ENCODE measurements at places on chromosomes 11 and 22.

DNA sequence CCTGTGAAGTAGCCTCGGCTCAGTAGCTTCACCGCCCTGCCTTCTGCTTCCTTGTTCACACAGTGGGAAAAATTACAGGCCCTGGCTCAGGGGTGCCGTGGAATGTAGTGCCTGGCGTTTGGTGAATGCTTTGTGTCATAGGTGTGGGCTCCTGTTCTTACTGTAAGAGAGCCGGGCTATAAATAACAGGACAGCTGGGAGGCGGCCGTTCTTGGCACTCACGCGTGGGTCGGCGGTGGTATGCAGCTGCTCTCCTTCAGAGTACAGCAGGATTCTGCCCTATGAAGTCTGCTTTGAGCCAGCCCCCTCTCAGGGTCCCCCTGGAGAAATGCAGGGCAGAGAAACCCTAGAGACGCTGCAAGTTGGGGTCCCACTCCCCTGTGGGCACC lies 84.2 kb downstream of the CTTN start:
- no peak for DNase-seq

DNA sequence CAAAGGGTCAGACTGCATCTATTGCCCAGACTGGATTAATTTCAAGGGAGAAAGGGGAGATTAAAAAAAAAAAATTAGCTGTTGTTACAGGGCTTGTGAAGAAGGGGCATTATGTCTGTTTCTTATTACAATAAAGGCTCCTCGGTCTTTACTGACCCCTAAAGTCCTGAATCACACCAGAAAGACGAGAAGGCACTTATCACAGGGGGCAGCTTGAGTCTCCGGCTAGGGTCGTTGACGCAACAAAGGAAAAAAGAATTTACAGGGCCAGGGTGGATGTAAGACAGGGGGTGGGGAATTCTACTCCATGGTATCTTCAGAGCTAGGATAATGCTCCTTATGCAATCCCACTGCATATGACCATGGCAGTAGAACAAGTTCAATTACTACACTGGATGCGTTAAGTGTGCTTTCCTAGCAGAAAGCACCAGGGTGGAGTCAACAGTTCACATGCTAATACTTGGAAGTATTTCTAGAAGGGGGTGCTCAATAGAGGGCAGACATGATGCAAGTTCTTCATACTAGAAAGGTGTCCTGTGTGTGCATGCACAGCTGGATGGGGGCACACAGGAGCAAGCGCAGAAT lies 16.5 kb downstream of the DDX17 start:
- no peak for DNase-seq

GRCh38 chr22:50020606-50021005 lies 8.0 kb upstream of the IL17REL start:
- DNase-seq = no peak

DNA sequence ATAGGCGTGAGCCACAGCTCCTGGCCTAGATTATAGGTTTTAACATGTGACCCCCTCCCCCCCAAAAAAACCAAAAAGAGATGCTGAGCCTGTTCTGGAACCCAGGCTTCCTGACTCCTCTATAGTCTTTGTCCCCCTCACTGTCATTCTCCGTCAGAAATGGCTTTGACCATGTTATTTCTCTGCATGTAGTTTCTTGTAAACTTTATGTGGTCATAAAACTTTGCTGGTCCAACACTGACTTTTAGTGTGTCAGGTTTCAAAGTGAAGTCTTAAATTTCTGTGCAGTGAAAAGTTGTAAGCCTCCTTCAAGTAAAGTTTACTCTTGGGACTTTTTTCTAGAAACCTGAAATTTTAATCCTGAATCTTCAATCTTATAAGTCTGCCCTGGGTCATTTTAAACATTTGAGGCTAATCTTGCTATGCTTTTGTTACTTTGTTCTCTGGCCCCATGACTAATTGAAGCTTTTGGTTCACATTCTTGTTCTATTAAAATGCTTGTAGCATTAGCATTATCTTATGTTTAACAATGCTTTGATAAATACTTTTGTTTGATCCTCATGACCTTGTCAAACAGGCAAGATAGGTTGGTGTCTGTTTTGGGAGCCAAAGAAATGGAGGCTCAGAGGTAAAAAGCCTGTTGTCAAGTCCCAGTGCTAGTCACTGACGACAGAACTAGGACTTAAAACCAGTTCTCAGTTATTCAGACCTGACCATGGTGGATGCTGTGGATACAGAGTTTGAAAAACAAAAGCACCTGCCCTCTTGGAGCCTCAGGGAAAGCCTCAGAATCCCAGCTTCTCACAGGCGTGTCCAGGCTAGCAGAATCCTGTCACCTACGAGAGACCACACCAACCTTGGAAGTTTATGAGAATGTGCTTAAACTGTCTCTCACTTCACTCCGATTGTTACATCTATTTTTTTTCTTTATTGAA lies 87.7 kb upstream of the HORMAD2 start:
- no peak for DNase-seq

- DNase-seq = no peak
These were observed 16.3 kb upstream of the CTSD start for GRCh38 chr11:1779806-1780699.

DNA sequence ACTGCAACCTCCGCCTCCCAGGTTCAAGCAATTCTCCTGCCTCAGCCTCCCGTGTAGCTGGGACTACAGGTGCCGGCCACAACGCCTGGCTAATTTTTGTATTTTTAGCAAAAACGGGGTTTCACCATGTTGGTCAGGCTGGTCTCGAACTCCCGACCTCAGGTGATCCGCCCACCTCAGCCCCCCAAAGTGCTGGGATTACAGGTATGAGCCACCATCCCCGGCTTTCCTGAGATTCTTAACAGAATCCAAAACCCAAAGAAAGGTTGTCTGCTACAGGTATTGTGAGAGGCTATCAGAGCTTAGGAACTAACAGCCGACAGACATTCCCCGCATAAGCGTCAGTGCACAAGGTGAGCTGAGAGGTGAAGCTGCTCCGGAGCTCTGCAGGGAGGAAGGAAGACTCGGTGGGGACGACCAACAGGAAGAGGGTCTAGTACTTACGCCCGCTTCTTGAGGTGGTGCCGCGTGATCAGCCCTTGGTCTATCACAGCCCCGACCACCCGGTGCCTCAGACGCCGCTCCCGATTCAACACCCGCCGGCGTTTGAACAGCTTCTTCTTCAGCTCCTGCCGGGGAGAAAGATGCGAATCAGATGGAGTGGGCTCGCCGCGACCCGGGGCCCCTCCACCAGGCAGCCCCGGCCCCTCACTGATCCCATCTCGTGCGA lies 470 bp downstream of the C11orf98 start:
- no peak for DNase-seq

- DNase-seq = no peak
These were observed 12.5 kb downstream of the OSBPL5 start for GRCh38 chr11:3152471-3153110.

- no peak for DNase-seq
These were observed 775.2 kb downstream of the CNTN5 start for GRCh38 chr11:99795999-99796398.

GRCh38 chr11:31814176-31814868 lies 3.2 kb upstream of the PAX6 start:
- DNase-seq = no peak

GRCh38 chr11:120894202-120894985 lies 129.5 kb upstream of the TBCEL start:
- DNase-seq = no peak

- DNase-seq = no peak
These were observed 183.5 kb downstream of the KIRREL3 start for GRCh38 chr11:126817096-126817495.

GRCh38 chr11:69697861-69698260 lies 6.0 kb downstream of the FGF19 start:
- DNase-seq = no peak

- no peak for DNase-seq
These were observed 88.4 kb downstream of the CTTN start for GRCh38 chr11:70486731-70487130.

- peak; percentile 12 for DNase-seq
These were observed 54.6 kb downstream of the SPECC1L start for GRCh38 chr22:24325105-24325757.

GRCh38 chr22:31449506-31449905 lies 40.1 kb downstream of the EIF4ENIF1 start:
- no peak for DNase-seq

GRCh38 chr22:32518848-32519247 lies 44.2 kb downstream of the FBXO7 start:
- peak; percentile 54 for DNase-seq

DNA sequence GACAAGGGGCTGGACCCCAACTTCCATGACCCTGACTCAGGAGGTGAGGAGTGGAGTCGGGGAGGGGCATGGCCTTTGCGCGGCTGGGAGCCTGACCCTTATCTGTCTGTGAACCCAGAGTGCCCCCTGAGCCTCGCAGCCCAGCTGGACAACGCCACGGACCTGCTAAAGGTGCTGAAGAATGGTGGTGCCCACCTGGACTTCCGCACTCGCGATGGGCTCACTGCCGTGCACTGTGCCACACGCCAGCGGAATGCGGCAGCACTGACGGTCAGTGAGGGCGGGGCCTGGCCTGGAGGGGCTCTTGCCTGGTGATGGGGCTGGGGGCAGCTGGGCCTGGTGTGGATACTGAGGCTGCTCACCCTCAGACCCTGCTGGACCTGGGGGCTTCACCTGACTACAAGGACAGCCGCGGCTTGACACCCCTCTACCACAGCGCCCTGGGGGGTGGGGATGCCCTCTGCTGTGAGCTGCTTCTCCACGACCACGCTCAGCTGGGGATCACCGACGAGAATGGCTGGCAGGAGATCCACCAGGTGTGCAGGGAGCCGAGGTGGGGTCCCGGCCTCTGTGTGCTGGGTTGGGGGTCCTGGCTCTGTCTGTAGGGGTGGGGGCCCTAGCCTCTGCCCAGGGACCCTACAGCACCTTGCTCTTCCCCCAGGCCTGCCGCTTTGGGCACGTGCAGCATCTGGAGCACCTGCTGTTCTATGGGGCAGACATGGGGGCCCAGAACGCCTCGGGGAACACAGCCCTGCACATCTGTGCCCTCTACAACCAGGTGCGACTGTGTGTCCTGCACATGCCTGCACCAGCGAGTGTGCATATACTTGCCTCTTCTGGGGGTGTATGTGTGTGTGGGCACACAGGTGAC lies 6.3 kb downstream of the SHANK3 start:
- DNase-seq = no peak

DNA sequence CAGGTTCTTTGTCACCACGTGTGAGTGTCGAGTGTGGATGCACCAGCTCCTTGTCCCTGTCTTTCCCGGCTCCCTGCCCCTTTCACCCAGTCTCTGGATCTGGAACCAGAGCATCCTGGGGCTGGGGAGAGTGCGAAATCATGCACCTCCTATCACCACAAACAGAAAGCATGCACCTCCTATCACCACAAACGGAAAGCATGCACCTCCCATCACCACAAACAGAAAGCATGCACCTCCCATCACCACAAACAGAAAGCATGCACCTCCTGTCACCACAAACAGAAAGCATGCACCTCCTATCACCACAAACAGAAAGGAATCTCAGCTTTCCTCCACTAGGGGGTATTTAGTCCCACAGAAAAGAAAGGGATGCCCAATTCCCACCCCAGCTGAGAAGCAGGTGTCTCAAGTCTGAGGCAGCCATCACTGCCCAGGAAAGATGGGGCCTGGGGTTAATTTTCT lies 5.9 kb upstream of the GLB1L3 start:
- no peak for DNase-seq

- no peak for DNase-seq
These were observed 5.9 kb downstream of the RNH1 start for GRCh38 chr11:501001-501682.

DNA sequence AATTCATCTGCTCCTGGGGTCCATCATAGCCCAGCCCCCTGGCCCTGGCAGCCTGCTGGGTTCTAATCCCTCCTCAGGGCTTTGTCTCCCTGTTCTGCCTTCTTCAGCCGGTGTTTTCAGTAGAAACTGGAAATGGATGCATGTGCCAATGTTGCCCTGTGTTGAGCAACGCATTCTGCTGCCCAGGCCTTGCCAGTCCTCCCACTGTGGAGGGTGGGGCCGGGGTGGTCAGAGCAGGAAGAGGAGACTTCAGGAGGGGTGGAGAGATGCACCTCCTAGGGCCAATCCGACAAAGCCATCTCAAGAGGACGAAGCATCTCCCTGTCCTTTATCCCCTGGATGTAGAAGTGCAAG lies 27.6 kb upstream of the ZBTB16 start:
- no peak for DNase-seq

- no peak for DNase-seq
These were observed 4.2 kb upstream of the GRK2 start for GRCh38 chr11:67261946-67262681.

DNA sequence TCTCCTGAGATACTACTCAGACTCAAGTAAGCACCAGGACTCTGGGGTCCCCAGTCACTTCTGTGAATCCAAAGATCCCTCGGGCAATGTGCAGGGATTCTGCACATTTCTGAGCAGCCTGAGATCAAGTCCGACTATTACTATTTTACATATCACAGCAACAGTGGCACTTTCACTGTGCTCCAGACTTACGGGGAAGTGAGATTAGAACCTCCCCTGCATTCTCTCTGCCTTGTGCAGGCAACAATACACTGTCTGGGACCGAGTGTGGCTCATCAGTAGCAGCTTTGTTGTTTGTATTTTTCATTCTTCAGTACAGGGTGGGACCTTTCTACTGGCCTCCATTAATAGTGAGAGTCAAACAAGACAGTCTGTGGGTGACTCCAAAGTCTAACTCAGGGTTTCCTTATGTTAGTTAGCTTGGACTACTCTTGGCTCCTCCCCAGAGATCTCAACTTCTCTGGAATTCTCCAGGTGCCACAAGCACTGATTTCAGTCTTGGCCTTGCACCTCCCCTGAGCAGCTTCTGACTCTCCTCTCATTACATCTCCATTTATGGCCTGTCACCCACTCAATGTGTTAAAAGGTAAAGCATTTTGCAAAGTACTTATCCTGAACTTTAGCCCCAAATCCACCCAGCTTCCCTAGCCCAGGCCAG lies 76.2 kb upstream of the TOP3B start:
- DNase-seq = no peak

GRCh38 chr11:115054570-115055538 lies 376.5 kb downstream of the NXPE2 start:
- DNase-seq = no peak

- no peak for DNase-seq
These were observed 1.3 kb downstream of the CSNK1E start for GRCh38 chr22:38315823-38316363.

- DNase-seq = no peak
These were observed 929.8 kb upstream of the CNTN5 start for GRCh38 chr11:98090861-98091505.

DNA sequence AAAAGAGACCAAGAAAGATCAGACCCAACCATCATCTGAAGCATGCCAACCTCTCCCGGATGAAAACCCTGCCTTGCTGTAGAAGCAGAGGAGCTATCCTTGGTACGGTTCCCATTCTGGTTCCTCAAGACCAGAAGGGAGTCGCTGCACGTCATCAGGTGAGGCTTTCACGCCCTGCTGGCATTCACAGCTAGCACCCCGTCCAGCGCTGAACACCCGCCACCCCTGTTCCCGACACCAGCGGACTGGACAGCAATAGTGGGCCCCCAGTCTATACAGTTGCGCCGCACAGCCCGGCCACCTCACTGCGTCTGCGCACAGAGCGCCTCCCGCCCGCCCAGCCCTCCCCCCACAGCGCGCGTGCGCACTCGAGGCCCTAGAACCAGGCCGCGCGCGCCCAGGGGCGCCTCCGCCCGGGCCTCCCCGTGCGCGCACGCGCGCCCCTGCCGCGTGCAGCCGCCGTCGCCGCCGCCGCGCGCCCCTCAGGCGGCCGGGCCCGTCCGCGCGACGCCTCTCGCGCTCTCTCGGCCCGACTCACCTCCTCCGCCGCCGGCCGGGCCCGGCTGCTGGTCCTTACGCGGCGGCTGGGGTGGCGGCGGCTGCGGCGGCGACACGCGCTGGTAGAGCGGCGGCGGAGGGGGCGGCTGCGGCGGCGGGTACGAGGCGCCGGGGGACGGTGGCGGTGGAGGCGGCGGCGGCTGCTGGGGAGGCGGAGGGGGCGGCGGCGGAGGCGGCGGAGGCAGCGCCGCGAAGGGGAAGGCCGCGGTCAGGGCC lies 706 bp downstream of the SF1 start:
- DNase-seq = peak; percentile 95

- DNase-seq = no peak
These were observed 312.1 kb downstream of the NTM start for GRCh38 chr11:131682373-131683015.
